ENCODE measurements at places on chromosomes 7 and 10.

DNA sequence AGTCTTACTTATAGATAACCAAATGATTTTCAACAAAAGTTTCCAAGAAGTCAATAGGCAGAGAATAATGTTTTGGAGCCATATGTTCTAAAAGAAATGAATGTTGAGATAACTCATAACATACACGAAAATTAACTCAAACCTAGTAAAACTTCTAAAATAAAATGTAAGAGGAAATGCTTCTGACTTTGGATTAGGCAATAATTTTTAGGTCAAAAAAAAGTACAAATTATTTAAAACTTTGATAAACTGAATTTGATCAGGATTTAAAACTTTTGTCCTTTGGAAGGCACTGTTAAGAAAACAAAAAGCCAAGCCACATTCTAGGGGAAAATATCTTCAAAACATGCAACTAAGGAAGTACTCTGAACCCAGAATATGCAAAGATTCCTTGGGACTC is 148.2 kb upstream of the GPR22 start:
- DNase-seq, result no peak

GRCh38 chr10:92575961-92576360 is 2.1 kb upstream of the IDE start:
- DNase-seq, result no peak

GRCh38 chr10:84243759-84244158 is 1.1 kb upstream of the RGR start:
- no peak for DNase-seq

DNA sequence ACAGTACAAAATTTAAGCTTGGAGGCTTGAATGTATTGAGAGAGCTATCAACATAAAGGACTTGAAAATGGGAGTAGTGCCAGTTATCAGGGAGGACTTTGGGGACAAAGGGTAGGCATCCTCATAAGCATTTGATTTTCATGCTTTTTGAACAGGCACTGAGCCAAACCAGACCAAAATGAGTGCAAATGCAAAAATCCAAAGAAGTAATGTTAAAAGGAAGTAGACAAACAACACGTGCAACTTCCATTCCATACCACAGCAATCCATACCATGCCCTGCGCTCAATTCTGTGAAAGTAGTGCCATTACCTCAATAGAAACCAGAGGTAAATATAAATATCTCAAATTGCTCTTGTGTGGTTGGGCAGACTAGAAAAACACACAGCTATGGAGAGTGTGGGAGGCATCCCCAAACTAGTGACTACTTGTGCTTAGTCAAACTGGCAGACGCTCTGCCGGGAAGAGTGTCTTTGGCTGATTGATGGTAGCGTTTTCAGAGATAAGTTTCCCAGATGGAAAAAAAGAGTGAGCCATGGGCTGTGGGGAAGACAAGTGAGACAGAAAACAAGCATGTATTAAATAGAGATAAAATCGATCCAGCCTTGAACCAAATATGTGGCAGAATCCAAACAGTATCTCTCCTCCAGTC is 161.5 kb downstream of the CREB5 start:
- DNase-seq, result no peak

DNA sequence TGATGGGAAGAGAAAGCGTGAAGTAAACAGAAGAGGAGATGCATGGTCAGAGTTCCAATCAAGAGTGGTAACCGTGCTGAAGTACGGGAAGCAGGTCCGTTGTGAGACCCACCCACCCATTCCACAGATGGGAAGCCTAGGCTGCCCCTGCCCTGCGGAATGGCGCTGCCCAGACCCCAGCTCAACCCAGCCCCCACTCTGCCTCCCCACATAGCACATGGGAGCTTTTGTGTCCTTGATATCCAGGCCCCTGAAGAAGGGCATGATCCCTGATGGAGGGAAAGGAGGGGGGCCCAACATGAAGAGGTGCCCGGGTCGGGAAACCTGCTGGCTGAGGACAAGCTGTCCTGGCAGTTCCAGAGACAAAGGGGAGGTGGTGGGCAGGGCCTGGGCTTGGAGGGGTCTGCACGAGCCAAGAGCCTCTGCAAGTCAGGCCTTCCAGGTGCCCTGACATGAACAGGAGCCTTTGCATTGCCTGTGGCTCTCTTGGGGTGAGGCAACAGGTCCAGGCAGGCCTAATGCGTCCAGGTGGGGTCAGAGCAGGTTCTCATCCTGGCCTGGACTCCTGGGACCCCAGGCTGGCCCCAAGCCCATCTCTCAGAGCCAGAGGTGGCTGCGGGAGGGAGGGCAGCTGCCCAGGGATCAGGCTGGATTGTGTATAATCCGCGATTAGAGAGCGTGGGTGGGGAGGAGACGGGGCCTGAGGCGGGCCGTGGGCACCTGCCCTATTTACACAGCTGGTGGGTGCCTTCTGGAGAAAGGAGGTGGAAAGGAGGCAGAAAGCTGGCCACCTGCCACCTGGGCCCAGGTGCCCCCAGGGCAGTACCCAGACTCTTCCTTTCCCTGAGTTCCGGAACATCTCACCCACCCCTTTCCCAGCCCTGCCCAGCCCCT is 23.5 kb downstream of the YKT6 start:
- no peak for DNase-seq

DNA sequence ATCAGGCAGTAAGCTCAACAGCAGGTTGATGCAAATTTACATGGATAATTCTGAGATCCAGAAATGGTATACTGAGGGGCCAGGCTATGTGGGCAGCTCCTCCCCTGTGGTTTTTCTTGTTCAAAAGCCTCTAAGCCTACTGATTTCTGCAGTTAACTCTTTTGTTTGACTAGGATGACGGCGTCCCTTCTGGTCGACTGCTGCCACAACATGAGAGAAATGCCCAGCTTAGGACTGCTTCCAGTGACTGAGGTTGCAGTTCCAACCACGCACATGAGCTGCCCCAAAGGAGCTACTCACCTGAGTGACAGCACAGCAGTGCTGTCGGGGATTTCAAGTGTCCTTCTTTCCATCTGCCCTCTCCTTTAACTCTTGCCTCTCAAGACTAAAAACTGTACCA is 973.0 kb upstream of the GHITM start:
- no peak for DNase-seq

GRCh38 chr10:43264965-43265798 is 1.7 kb downstream of the RASGEF1A start:
- no peak for DNase-seq

GRCh38 chr10:120365872-120366271 is 91.2 kb upstream of the PLPP4 start:
- DNase-seq, result no peak

GRCh38 chr7:2725178-2726105 is 37.4 kb downstream of the AMZ1 start:
- DNase-seq, result no peak

Measured in stimulated activated CD8-positive, alpha-beta memory T cell treated with anti-CD3 and anti-CD28 coated beads, Interleukin-7, amount 100 ng/mL, for 4 hours (primary cell).